ENCODE measurements at places on chromosomes 2 and 18.

DNA sequence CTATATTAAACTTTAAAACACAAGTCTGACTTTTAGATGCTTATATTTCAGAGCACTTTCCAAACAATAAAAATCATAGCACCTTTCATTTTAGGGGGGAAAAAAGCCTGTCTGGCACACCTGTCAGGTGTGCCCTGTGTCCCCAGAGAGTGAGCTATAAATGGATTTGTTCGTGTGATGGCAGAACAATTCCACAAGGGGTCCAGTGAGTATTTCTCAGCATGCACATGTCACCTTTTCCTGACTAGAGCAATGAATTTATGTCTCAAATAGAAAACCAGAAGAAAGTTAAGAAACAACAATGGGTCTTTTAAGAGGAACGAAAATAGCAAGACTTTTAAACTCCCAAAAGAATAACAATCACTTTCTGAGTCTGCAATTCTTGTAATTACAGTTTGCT lies 55.9 kb downstream of the ACVR1C start:
- no peak for DNase-seq

DNA sequence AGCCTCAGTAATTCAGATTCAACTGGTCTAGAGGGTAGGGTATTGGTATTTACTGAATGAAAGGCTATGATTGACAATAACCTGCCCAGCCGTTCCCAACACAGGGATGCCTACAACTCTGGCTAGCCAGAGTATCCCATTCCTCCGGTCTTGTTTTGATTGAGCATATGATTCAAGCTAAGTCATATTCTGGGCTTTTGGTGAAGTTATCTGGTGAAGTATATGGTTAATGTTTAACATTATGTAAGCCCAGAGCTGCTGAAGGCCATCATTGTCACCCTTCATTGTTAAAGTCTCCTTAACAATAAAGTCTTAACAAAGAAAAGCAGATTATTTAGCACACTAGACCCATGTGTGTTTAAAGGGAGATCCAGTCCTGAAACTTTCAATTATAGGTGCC lies 152.6 kb downstream of the EXOC6B start:
- DNase-seq, result no peak

- no peak for DNase-seq
These were observed 251.6 kb downstream of the ZNF407 start for GRCh38 chr18:74849301-74849700.

DNA sequence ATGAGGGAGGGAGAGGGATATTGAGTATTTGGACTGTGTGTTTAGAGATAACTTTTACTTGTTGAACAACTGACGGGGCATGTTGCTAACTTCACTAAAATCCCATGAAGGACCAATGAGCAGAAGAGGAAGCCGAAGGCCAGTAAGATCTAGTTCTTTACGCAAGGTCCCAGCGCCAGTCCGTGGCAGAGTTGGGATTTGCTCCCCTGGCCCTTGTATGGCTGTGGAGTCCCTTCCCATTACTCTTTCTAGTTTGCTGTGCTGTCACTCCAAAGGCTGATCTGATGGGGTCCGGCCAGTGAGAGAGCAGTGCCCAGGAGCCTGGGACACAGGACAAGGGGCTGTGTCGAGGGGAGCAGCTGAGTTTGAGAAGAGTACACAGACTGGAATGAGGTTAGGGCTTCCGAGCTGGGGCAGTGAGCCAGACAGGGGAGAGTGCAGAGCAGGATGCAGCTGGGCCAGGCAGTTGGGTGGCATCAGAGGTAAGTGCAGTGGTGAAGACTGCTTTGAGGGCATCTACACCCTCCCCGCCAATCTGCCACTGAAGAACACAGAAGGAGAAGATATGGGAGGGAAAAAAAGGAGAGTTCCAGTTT lies 692.9 kb upstream of the HS6ST1 start:
- DNase-seq, result no peak

DNA sequence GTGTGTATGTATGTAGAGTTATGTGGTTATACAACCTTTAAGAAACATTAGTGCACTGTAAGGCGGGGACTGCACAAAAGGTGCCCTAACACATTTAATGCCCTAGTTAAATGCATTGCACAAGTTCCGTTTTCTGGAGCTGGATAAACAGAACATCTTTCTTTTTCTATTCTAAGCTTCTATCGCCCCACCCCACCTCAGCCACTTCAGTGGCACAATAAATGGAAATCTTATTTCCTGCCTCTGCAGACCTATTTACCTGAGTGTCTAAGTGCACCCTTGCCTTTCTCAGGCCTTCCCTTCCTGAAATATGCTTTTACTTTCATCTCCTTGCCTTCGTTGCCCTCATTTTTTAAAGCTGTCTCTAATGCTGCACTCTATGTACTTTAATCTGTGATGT lies 123.5 kb downstream of the TANC1 start:
- DNase-seq, result no peak

DNA sequence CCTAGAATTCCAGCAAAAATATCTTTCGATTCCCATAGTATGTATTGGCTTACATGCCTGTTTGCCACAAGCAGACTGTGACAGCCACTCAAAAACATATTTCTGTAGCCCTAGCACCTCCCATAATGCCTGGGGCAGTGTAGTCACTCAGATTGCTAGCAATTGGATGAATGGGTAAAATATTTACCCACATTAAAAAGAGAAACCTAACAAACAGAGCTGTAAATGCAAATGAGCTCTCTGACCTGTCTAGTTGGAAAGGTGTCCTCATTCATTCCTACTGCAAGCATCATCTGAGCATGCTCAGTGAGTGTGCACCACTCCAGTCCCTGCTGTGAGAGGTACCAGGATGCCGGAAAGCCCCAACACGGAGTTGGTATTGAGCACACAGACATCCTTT lies 234.0 kb upstream of the RAB12 start:
- DNase-seq, result no peak

- DNase-seq, result no peak
These were observed 2786.5 kb downstream of the RPIA start for GRCh38 chr2:91477731-91478672.

- no peak for DNase-seq
These were observed 89.5 kb downstream of the DHRS9 start for GRCh38 chr2:169158874-169159273.

DNA sequence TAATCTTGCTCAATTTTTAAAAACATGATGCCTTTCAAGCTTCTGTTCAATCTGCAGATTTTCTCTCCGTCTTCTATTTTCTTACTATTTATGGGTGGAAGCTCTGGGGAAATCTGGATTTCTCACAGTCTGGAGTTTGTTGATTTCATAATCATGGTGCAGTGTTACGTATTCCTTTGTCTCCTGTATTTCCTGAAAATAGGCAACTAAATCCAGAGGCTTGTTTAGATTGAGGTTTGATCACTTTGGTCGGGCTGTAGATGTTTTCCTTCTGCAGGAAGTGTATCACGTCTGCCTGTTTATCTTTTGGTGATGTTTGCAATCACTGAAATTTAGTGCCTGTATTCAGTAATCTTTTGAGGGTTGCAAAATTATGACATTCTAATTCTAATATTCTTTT lies 487.7 kb downstream of the LRRTM4 start:
- DNase-seq, result no peak

Measured in keratinocyte (primary cell).